Lung microvascular endothelial cell (primary cell): ENCODE measurements at places on chromosomes 2 and 18. TPM values are rescaled to one million over a fixed set of nuclear protein-coding genes. Genes with fewer than 3 reads are reported as not detected.

- DNase-seq, result no peak
These were observed 15.6 kb downstream of the SLC39A10 start for GRCh38 chr2:195672674-195673073.

- DNase-seq, result no peak
These were observed 142.0 kb downstream of the NR4A2 start for GRCh38 chr2:156190517-156190916.

DNA sequence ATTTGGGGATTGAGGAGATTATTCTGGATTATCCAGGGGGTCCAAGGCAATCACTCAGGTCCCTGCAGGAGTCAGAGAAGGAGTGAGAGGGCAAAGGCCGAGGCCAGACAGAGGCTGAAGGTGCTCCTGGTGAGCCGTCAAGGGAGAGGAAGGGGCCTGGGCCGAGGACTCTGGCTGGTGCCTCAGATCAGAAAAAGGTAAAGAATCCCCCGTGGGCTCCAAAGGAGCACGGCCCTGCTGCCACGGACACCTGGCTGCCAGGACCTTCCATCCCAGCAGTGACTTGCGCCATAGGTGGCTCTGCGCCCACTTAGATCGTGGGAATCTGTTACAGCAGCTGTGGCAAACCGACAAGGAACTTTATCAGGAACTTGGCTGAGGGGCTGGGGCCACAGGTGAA lies 374.8 kb upstream of the MYT1L start:
- DNase-seq, result no peak

- no peak for DNase-seq
These were observed 17.7 kb upstream of the CNDP1 start for GRCh38 chr18:74516271-74517235.

SH3RF3 gene
- total RNA-seq, result 4.8 and 7.3 TPM in 2 replicates

DNA sequence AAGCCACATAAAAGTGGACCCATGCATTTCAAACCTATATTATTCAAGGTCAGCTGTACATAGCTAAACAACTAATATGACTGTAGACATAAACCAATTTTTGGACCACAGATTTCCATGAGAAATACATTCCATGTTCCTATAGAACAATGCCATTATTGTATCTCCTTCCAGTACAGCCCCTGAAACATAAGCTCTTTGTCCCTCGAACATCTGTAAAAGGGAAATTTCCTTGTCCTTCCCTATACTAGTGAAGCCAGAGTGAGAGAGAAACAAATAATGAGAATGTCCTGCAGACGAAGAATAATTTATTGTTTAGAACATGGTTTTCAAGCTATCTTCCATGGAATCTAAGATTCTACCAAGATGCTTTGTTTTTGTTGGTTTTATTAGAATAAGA lies 75.3 kb downstream of the GORASP2 start:
- DNase-seq, result no peak

B4GALT6 gene
- 4.4 and 5.4 TPM in 2 replicates for total RNA-seq

DNA sequence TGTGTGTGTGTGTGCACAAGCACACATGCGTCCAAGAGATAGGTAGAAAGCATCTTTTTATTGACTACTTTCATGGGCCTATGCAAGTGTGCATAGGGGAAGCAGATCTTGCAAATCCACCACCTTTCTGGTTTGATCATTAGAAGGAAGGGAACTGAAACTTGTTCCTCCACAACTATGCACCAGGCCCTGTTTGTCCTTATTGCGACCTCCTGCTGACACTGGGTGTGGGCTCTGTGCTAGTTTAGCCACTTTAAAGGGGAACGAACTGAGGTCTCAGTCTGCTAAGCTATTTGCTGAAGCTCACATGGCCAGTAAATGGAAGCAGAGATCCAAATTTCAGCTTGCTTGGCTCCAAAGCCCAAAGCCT lies 32.1 kb upstream of the INSIG2 start:
- DNase-seq, result no peak

VWC2L gene
- total RNA-seq, result not detected in 2 replicates

CHN1 gene
- 8.1 and 8.5 TPM in 2 replicates for total RNA-seq
